ENCODE measurements at places on chromosomes 5 and 9.

DNA sequence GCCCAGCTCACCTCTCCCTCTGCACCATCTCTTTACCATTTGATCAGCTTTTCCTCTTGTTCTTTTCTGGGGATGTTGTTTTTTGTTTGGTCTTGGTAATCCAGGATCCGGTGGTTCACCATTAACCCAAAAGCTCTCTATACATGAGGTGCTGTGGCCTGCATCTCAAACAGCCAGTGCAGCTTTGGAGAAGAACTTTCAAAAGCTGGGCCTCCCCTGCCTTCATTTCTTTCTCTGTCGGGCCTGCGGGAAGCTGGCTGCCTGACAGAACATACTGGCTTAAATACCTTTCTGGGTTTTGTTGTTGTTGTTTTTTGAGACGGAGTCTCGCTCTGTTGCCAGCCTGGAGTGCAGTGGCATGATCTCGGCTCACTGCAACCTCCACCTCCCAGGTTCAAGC lies 12.1 kb downstream of the PSAT1 start:
- no peak for DNase-seq

GRCh38 chr9:93090091-93090655 lies 5.8 kb upstream of the CARD19 start:
- peak; percentile 9 for DNase-seq

DNA sequence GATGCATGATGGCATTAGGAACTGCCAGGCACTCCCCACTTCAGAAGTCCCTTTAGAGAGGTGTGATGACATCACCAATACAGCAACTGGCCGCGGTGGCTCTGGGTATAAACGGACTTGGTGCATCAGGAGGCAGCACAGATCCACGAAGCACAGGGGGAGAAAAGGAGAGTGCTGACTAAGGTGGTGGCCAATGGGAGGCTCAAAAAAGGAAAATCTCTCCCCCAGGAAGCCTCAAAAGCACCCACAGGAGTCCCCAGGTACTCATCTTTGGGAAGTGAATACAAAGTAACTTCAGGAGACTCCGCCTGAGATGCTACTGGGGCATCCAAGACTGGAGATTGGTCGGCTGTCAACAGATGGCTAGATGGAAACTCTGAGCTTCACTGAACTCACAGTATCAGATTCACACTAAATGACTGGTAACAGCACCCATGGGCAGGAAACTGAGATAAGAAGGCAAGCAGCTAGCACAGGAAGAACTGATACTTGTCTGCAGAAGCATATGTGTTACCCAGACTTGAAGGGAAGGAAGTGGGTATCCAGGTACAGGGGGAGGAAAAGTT lies 7.6 kb downstream of the TTC39B start:
- DNase-seq: no peak

GRCh38 chr9:129968690-129969485 lies 74.1 kb downstream of the FNBP1 start:
- no peak for DNase-seq

- no peak for DNase-seq
Measured at GRCh38 chr5:146034127-146034526, 71.2 kb downstream of the PLAC8L1 start.

GRCh38 chr9:130815242-130815808 lies 19.7 kb upstream of the ABL1 start:
- no peak for DNase-seq

DNA sequence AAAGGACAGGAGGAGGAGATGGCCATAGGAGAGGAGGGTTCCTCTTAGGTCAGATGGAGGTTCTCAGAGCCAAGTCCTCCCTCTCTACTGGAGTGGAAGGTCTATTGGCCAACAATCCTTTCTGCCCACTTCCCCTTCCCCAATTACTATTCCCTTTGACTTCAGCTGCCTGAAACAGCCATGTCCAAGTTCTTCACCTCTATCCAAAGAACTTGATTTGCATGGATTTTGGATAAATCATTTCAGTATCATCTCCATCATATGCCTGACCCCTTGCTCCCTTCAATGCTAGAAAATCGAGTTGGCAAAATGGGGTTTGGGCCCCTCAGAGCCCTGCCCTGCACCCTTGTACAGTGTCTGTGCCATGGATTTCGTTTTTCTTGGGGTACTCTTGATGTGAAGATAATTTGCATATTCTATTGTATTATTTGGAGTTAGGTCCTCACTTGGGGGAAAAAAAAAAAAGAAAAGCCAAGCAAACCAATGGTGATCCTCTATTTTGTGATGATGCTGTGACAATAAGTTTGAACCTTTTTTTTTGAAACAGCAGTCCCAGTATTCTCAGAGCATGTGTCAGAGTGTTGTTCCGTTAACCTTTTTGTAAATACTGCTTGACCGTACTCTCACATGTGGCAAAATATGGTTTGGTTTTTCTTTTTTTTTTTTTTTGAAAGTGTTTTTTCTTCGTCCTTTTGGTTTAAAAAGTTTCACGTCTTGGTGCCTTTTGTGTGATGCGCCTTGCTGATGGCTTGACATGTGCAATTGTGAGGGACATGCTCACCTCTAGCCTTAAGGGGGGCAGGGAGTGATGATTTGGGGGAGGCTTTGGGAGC lies 3.1 kb downstream of the EGR1 start:
- DNase-seq: no peak

DNA sequence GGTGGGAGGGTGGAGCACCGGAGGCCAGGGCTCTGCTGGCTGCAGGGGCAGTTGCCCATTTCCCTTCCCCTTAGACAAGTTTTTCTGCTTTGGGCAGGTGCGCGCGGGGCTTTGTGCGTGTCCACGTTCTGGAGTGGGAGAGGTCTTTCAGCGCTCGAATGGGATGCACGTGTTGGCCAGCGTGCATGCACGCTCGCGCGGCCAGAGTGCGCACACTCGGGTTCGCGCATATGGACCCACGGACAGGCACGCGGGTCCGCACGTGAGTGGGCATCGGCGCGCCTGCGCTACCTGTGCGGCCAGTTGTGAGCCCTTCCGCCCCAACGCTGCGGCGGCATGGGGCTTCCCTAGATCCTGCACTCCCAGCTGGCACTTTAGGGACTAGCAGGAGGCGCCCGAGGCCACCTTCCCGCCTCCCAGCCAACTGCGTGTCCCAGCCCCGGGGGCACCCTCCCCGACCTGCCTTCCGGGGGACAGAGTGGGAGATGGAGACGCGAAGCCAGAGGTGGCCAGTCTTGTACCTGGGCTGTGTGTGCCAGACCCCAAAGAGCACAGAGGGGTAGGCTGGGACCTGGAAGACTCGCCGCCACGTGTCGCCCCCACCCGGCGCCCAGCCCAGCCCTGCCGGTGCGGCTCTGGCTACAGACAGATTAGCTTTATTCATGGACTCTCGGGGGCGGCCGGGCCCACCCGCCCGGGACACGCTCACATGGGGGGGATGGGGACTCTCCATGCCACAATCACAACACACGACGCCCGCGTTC lies 9.8 kb upstream of the GPRIN1 start:
- no peak for DNase-seq

GRCh38 chr5:125612181-125612721 lies 811.0 kb upstream of the GRAMD2B start:
- DNase-seq: no peak

DNA sequence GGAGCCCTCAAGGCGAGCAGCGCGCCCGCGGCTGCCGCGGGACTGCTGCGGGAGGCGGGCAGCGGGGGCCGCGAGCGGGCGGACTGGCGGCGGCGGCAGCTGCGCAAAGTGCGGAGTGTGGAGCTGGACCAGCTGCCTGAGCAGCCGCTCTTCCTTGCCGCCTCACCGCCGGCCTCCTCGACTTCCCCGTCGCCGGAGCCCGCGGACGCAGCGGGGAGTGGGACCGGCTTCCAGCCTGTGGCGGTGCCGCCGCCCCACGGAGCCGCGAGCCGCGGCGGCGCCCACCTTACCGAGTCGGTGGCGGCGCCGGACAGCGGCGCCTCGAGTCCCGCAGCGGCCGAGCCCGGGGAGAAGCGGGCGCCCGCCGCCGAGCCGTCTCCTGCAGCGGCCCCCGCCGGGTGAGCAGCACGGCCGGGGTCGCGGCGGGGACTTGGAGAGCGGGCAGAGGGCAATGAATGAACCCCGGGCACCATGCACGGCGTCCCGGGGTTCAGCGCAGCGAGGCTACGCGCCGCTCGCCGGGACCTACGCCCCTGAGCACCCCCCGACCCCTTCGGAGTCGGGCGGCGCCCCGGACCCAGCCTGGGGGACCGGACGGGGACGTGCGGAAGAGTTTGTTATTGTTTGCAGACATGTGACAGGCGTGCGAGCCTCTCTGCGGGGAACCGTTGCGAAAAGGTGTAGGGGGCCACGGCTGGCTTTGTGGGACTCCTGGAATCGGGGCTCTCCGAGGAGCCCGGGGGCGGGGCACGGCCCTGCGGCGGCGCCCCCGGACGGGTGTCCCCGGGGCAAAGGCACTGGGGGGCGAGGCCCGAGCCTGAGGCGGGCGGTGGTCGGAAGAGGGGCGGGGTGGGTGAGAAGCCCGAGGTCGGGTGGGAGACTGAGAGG lies 553 bp downstream of the MAP3K1 start:
- DNase-seq: peak; percentile 67

GRCh38 chr9:127746959-127747569 lies 12.0 kb upstream of the TOR2A start:
- DNase-seq: no peak

DNA sequence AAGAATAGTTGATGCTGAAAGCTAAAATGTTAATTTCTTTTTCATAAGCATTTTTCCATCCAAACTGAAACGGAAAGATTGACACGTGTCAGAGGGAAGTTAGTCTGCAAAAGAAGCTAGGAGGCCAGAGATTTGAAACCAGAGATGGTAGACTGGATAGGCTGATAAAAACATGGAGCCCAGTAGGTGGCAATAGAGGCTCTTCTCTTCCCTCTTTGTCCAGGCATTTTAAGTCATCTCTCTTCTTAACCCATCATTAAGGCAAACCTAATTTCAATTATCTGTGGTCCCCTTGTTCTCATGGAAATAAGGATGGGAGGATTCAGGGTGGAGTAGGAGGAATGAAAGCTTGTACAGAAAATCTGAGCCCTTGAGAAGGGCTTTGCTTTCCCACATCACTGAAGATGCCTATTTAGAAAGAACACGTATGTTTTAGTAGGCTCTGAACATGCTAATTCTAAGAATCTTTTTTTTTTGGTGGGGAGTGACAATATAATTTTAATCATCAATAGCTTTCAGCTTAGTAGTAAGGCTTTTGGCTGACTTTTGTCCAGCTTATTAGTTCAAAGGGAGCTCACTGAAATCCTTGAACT lies 66.6 kb downstream of the ZNF474 start:
- DNase-seq: no peak

- DNase-seq: no peak
Measured at GRCh38 chr5:54655761-54656160, 138.2 kb downstream of the SNX18 start.

DNA sequence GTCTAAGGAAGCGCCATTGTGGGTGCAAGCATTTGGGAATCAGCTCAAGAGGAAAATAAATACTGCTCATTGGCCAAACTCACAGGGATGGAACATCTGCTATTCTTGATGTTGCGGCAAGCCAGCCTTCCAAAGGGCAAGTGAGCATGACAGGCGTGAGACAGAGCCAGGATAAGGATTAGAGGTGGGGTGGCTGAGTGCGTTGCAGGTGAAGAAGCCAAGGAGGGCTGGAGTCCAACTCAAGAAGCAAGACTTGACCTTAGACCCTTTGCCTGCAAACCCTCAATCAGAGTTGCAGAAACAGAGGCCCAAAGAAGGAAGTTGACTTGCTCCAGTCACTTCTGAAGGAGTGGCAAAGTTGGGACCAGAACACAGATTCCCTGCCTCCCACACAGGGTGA lies 79.4 kb downstream of the WWC1 start:
- DNase-seq: no peak

- DNase-seq: no peak
Measured at GRCh38 chr9:85020791-85021190, 351.3 kb downstream of the NTRK2 start.

DNA sequence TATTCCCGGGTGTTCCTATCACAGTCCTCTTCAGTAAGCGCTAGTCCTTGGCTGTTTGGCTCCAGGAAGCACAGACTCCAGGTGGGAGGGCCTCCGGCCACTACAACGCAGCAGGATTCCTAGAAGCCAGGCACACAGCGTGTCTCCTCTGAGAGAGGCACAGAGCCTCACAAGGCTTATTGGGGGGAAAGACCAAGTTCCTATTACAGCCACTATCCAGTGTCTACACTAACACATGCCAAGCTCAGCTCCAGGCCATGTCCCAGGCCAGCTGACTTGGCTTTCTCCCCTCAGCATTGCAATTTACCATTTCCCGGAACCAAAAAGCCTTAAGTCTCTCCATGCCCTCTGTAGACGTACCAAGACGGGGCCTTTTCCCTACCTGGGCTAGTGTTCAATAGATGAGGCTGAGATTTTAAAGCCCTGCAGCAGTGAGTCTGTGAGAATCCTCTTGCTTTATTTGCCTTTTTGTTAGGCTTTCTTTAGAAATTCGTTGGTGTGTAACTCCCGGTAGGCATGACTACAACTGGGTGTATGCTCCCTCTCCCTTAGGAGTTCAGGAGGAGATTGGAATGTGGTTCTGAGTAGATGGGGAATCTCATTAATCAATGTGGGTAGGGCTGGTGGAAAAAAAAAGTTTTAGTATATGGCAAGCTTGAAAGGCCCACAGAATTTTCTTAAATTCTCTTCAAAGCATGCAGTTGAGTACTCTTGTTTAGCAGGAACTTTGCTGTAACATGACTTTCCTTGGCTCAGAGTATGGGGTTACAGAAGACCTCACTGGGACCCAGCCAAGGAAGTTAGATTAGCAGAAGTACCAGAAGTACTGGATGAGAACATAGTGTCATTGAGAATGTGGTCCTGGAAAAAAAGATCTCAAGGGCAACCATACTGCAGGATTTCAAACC lies 84.3 kb upstream of the SLC1A3 start:
- DNase-seq: no peak

DNA sequence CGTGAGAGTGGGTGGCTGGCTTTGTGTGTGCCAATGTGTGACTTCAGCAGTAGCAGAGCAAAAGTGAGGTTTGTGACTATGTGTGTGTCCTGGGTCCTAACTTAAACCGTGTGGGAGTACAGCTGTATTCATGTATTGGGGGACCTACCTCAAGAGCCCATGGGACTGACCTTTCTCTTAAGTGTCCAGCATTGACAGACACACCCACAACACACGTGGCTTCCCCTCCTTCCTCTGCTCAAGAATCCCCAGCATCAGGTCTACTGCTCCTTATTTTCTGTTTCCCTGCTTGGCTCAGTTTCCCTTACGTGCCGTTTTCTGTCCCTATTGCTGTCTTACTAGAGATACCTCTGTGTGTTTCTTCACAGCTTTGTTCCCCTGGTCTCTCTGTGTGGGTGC lies 616 bp downstream of the IL11RA start:
- no peak for DNase-seq

- peak; percentile 84 for DNase-seq
Measured at GRCh38 chr5:107542831-107543231, 127.9 kb downstream of the EFNA5 start.

DNA sequence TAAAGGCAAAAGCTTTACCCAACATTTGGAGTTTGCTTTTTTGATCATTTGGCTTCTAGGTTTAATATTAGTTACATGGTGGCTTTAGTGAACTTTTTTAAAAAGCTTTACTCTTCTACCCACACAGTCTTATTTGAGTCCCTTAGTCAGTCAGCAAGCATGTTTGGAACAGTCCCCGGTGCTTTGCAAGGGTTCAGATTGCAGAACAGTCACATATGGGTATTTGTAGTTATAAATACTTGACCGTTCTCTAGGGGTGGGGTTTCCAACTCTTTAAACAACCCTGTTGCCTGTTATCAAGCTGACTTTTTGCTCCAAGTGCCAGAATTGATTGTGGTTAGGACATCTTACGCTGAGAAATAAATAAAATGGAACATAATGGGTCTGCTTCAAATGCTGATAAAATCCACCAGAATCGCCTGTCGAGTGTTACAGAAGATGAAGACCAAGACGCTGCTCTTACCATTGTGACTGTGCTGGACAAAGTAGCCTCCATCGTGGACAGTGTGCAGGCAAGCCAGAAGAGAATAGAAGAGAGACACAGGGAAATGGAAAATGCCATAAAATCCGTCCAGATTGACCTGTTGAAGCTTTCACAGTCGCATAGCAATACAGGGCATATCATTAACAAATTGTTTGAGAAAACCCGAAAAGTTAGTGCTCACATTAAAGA lies at the start of gene CAVIN4:
Gene CAVIN4, plus strand, starts transcription at position 304 of the 673 bp plus-strand sequence. Its CDS starts 65 bp downstream, at position 369.
- DNase-seq: no peak
